Effector memory CD8-positive, alpha-beta T cell (primary cell): ENCODE measurements at places on chromosomes 12 and 14.
A peak's percentile ranks its signal among the peaks of the same experiment; 100 is the strongest.

- no peaks in the 10 kb centered on the region for H3K27me3 ChIP-seq
- DNase-seq = no peak
These were observed 3.5 kb downstream of the IRF9 start for GRCh38 chr14:24164518-24164991.

- no peak overlapping the region for H3K27ac ChIP-seq
- peaks cover 71% of the 10 kb centered on the region for H3K36me3 ChIP-seq
- H3K27me3 ChIP-seq = no peaks in the 10 kb centered on the region
- no peak for DNase-seq
These were observed 3.0 kb upstream of the GCN1 start for GRCh38 chr12:120197542-120197887.

DNA sequence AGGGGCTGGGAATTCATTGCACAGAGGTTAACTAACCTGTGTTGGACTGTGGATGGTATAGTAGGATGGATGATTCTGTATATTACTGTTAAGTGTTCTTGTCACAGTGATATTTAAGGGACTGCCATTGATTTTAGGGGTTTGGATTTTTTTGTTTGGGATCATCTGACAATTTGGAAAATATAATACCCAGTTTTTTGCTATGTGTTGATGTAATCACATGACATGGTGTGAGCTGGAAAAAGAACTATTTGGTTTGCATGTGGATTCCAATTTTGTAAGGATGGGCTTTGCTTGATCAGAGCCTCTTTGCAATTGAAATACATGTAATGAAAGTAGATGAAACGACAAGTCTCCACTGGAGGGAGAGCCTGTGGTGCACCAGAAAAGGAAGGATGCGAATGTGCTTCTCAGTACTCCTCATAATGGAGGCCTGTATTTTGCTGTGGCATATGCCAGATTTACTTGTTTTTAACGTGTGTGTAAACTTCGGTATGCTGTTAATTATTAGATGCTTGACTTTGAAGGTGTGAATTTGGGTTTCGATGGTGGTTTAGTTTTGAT lies 2.7 kb downstream of the DYRK2 start:
- H3K4me3 ChIP-seq = peak overlapping the region; percentile 97
- no peaks in the 10 kb centered on the region for H3K27me3 ChIP-seq
- H3K27ac ChIP-seq = peak overlapping the region; percentile 93
- H3K36me3 ChIP-seq = peaks cover 63% of the 10 kb centered on the region
- peaks cover 58% of the 10 kb centered on the region for H3K4me1 ChIP-seq

DNA sequence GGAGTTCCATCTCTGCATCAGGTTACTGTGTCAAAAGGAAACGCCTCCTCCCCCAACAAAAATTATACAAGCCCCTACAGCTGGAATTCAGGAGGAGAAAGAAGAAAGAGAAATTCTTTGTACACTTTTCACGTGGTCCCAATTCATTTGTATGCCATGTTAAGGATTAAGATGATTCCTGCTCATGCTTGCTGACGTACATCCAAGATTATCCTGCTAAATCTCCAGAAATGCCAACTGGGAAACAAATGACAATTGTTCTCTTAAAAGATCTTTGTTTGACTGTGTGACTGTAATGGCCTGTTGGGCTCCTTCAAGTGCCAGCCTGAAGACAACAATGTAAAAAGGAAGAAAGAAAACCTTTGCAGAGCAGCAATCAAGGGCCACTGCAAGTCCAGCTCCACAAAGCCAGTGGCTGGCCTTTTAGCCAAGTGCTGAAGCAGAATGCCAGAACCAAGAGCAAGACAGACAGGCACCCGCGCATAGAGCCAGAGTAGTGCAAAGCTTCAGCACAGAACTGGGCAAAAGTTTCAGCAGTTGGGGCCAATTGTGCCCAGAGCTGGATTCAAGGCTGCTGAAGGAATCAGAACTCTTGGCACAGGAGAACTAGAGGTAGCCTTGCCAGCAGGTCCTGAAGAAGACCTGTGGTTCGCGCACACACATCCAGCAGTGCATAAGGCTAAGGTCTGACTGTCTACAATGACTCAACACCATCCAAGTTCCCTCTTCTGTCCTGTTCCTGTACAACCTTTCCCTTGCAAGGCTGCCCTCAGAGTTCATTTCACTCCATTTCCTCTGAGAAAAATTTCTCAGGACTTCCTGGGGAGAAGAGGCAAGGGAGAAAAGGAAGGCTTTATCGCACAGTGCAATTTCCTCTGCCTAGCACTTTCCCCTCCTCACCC lies 209.7 kb upstream of the BMP4 start:
- no peak for DNase-seq
- no peak overlapping the region for H3K27ac ChIP-seq
- H3K4me3 ChIP-seq = no peak overlapping the region
- H3K27me3 ChIP-seq = peaks cover 32% of the 10 kb centered on the region
- no peaks in the 10 kb centered on the region for H3K4me1 ChIP-seq

GRCh38 chr14:69901113-69901951 lies 22.1 kb downstream of the SMOC1 start:
- no peaks in the 10 kb centered on the region for H3K4me1 ChIP-seq
- no peak for DNase-seq
- no peak overlapping the region for H3K27ac ChIP-seq

DNA sequence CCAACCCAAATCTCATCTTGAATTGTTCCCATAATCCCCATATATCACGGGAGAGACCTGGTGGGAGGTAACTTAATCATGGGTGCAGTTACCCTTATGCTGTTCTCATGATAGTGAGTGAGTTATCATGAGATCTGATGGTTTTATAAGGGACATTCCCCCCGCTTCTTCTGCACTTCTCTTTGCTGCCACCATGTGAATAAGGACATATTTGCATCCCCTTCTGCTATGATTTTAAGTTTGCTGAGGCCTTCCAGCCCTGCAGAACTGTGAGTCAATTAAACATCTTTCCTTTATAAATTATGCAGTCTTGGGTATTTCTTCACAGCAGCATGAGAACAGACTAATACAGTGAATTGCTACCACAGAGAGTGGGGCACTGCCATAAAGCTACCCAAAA lies 179.1 kb downstream of the LRIG3 start:
- H3K4me3 ChIP-seq = no peak overlapping the region
- no peaks in the 10 kb centered on the region for H3K4me1 ChIP-seq

- H3K27me3 ChIP-seq = no peaks in the 10 kb centered on the region
- H3K4me3 ChIP-seq = no peak overlapping the region
These were observed 27.4 kb downstream of the OAS2 start for GRCh38 chr12:113005762-113006161.

DNA sequence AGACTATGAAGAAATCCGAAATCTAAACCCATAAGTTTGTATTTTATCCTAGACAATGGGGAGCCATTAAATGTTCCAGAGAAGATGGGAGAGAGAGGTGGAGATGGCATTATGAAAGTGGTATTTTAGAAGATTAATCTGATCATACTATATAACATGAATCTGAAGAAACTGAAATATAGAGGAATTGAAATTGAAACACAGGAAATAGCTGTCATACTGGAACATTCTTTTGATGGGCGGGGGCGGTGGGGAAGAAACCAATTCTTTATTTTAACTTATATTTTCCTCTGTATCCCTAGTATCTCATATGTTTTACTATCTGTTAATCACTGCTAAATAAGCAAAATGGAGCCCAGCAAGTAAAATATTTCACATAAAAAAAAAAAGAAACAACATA lies 27.0 kb upstream of the FOXN3 start:
- H3K27ac ChIP-seq = peak overlapping the region; percentile 75
- peaks cover 45% of the 10 kb centered on the region for H3K4me1 ChIP-seq
- peaks cover 13% of the 10 kb centered on the region for H3K36me3 ChIP-seq
- no peaks in the 10 kb centered on the region for H3K27me3 ChIP-seq
- H3K4me3 ChIP-seq = peak overlapping the region; percentile 42

GRCh38 chr14:58918066-58918738 lies 270.3 kb upstream of the DAAM1 start:
- H3K27me3 ChIP-seq = no peaks in the 10 kb centered on the region
- DNase-seq = no peak
- H3K4me1 ChIP-seq = no peaks in the 10 kb centered on the region
- no peak overlapping the region for H3K27ac ChIP-seq

- no peak for DNase-seq
- no peaks in the 10 kb centered on the region for H3K27me3 ChIP-seq
These were observed 3.8 kb upstream of the CDKL1 start for GRCh38 chr14:50400461-50400860.

DNA sequence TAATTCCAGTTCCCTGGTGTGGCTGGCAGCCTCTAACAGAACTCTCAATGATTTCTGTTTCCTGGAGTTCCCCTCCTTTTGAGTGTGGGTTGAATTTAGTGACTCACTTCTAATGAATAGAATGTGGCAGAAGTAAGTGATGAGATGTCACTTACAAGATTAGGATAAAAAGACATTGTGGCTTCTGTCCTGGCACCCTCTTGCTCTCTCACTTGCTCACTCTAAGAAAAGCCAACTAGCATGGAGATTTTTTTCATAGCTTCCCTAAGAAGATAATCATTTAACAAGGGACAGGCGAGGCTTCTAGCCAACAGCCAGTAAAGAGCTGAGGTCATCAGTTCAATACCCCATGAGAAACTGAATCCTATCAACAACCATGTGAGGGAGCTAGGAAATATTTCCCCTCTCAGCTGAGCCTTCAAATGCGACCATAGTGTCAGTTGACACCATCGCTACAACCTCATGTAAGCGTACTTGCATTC lies 156.7 kb downstream of the TMTC3 start:
- no peaks in the 10 kb centered on the region for H3K27me3 ChIP-seq
- no peak for DNase-seq
- H3K4me1 ChIP-seq = peaks cover 4% of the 10 kb centered on the region
- no peak overlapping the region for H3K27ac ChIP-seq
- no peaks in the 10 kb centered on the region for H3K36me3 ChIP-seq

GRCh38 chr12:46693034-46693433 lies 132.8 kb downstream of the SLC38A4 start:
- no peak for DNase-seq
- no peaks in the 10 kb centered on the region for H3K27me3 ChIP-seq
- no peaks in the 10 kb centered on the region for H3K4me1 ChIP-seq
- H3K27ac ChIP-seq = no peak overlapping the region

- no peaks in the 10 kb centered on the region for H3K27me3 ChIP-seq
- no peaks in the 10 kb centered on the region for H3K4me1 ChIP-seq
- no peak overlapping the region for H3K27ac ChIP-seq
- no peak overlapping the region for H3K4me3 ChIP-seq
These were observed 83.3 kb downstream of the ATXN7L3B start for GRCh38 chr12:74620921-74621320.

- no peak for DNase-seq
- peaks cover 7% of the 10 kb centered on the region for H3K27me3 ChIP-seq
- no peaks in the 10 kb centered on the region for H3K4me1 ChIP-seq
- H3K27ac ChIP-seq = no peak overlapping the region
- H3K36me3 ChIP-seq = no peaks in the 10 kb centered on the region
These were observed 184.8 kb downstream of the SPTSSA start for GRCh38 chr14:34277191-34277590.

GRCh38 chr12:120352117-120352516 lies 16.8 kb downstream of the MSI1 start:
- peaks cover 24% of the 10 kb centered on the region for H3K27me3 ChIP-seq
- no peaks in the 10 kb centered on the region for H3K36me3 ChIP-seq
- DNase-seq = no peak
- H3K4me3 ChIP-seq = no peak overlapping the region

DNA sequence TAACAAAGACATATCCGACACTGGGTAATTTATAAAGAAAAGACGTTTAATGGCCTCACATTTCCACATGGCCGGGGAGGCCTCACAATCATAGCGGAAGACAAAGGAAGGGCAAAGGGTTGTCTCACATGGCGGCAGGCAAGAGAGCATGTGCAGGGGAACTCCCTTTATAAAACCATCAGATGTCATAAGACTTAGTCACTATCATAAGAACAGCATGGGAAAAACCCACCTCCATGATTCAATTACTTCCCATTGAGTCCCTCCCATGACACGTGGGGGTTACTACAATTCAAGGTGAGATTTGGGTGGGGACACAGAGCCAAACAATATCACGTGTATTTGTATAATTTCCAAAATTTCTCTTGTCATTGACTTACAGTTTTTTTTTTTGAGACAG lies 5.5 kb upstream of the LMNTD1 start:
- H3K4me1 ChIP-seq = no peaks in the 10 kb centered on the region
- no peaks in the 10 kb centered on the region for H3K36me3 ChIP-seq
- no peak overlapping the region for H3K27ac ChIP-seq
- H3K4me3 ChIP-seq = no peak overlapping the region
- DNase-seq = no peak

DNA sequence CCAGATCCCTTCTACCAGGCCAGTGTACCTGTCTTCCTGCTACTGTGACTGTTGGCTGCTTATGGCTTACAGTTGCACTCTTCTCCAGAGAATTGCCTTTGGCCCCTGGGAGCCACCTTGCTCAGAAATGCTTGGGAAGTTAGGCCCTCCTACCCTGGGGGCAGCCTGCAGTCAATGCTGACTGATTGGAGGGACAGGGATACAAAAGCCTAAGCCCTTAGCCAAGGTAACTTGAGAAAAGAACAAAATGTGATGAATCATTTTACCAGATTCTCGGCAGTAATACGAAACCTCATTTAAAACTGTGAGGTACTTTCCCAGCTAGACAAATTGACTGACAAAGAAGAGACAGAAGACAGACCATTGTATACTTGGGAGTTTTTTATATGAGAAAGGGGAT lies 47.3 kb downstream of the PTCSC3 start:
- H3K36me3 ChIP-seq = no peaks in the 10 kb centered on the region
- no peak overlapping the region for H3K4me3 ChIP-seq
- no peaks in the 10 kb centered on the region for H3K4me1 ChIP-seq
- H3K27ac ChIP-seq = no peak overlapping the region
- no peak for DNase-seq
- peaks cover 17% of the 10 kb centered on the region for H3K27me3 ChIP-seq

GRCh38 chr12:109621901-109622364 lies 48.3 kb downstream of the MVK start:
- peaks cover 3% of the 10 kb centered on the region for H3K36me3 ChIP-seq
- no peak for DNase-seq
- H3K27me3 ChIP-seq = peaks cover 70% of the 10 kb centered on the region
- H3K27ac ChIP-seq = no peak overlapping the region
- H3K4me3 ChIP-seq = no peak overlapping the region

DNA sequence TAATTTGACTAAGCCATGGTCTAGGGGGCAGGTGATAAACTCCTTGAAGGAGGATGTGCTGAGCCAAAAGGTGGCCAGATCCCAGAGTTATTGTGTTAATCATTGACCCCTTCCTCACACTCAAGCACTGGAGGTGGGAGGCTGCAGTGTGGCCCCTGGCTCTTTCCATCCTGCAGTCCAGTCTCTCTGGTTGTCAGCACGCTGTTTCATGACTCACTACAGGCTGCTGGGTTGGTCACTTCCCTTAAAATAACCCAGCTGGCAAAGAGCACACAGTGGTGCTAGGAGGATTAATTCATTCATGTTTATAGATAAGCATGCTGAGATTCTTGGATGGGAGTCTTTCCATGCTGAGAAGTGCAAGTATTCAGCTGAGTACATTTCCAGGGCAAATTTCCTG lies 228.9 kb downstream of the ANO2 start:
- no peak overlapping the region for H3K4me3 ChIP-seq
- no peak for DNase-seq
- H3K27me3 ChIP-seq = peaks cover 33% of the 10 kb centered on the region
- H3K27ac ChIP-seq = no peak overlapping the region
- H3K4me1 ChIP-seq = no peaks in the 10 kb centered on the region
- no peaks in the 10 kb centered on the region for H3K36me3 ChIP-seq

GRCh38 chr14:102979406-102979805 lies 56.9 kb downstream of the AMN start:
- peaks cover 8% of the 10 kb centered on the region for H3K27me3 ChIP-seq
- H3K4me1 ChIP-seq = no peaks in the 10 kb centered on the region
- peaks cover 13% of the 10 kb centered on the region for H3K36me3 ChIP-seq
- no peak overlapping the region for H3K4me3 ChIP-seq

GRCh38 chr14:92973261-92973797 lies 50.4 kb downstream of the CHGA start:
- no peak overlapping the region for H3K4me3 ChIP-seq
- no peaks in the 10 kb centered on the region for H3K27me3 ChIP-seq
- H3K36me3 ChIP-seq = peaks cover 5% of the 10 kb centered on the region
- no peak for DNase-seq
- H3K4me1 ChIP-seq = no peaks in the 10 kb centered on the region
